Retinal pigment epithelial cell (primary cell): ENCODE measurements at places on chromosomes 5 and 9.

DNA sequence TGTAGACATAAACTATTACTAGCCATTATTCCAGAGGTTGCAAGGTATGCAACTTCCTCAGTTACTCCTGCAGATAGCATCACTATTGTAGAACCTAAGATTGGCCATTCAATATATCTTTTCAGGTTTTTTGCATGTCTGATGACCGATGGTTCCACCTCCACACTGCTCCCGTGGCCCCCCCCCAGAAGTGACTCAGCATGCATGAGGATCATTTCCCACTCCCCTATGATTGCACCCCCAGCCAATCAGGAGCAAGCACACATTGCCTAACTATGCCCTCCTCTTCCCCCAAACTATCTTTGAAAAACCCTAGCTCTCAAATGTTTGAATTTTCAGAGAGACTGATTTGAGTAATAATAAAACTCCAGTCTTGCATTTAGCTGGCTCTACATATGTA is 601.4 kb upstream of the TLE4 start:
- DNase-seq: no peak

DNA sequence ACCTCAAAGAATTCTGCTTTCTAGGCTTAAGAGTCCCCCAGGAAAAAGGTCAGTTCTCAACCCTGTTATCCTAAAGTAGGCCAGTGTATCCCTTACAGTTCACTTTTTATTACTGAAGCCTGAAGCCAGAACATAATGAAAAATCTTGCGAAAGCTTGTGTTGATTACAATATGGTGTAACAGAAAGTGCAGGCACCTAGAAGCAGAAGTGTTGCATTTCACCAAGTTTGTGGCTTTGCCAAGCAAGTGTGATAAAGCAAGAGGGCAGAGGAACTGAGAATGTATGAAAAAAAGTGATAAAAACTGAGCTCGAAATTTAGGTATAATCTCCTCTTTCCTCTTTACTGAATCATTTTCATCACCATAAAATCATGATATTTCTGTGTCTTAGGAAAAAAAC is 26.2 kb downstream of the AGTPBP1 start:
- DNase-seq: no peak

- DNase-seq: no peak
Measured at GRCh38 chr5:178630951-178631350, 4.1 kb upstream of the CLK4 start.

DNA sequence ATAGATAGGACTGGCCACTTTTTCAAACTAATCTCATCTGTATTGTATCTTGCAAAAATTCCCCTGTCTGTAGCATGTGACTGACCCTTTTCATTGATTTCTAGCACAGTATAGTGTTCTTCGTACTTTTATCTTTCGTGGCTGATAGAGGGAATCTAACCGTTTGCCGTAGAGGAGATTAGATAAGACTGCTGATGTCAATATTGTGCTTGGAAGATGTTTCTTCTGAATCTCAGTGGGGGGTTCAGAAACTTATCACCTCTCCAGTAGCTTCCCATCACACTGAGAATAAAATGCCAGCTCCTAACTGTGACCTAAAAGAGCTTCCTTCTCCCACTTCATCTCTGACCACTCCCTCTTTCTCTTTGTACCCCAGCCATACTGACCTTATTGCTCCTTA is 25.4 kb upstream of the ALDOB start:
- no peak for DNase-seq

GRCh38 chr9:93500571-93501298 is 47.4 kb upstream of the FAM120AOS start:
- no peak for DNase-seq

DNA sequence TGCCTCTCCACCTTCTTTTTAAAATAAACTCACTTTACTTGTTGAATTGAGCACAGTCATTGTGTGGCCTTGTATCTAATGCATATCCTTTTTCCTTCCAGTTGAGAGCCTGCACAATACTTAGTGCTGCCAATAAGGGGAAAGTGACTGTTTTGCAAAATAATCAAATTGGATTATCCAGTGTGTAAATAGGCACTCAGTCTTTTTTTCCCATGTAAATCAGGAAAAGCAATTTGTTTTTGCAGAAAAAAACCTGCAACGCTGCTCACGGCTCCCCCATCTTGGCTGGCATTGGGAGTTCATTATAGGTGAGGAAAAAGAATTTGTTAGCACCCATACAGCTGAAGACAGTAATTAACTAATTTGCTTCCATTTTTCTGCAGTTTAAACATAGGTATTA is 299.9 kb downstream of the CSNK1G3 start:
- DNase-seq: no peak

- DNase-seq: no peak
Measured at GRCh38 chr9:118457171-118458000, 753.2 kb downstream of the TLR4 start.
